CD8-positive, alpha-beta T cell (primary cell): ENCODE measurements at places on chromosomes 6 and 20.

DNA sequence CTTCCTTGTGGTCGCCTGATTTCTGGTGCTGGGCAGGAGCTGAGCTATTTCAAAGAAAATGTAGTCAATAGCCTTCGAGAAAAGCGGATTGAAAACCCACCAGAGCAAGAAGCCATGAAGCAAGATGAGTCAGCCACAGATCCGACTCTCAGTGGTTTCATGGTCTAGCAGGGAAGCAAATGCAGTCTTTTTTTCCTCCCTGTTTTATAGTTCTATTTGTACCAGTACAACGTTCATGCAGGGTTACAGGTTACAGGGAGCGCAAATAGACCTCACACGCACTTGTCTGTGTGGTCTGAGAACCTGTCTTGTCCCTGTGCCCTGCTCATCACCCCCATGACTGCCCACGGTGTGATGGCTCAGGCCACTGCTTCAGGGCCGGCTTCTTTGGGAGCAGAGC is 309.8 kb upstream of the SUPT3H start:
- no peak for DNase-seq

DNA sequence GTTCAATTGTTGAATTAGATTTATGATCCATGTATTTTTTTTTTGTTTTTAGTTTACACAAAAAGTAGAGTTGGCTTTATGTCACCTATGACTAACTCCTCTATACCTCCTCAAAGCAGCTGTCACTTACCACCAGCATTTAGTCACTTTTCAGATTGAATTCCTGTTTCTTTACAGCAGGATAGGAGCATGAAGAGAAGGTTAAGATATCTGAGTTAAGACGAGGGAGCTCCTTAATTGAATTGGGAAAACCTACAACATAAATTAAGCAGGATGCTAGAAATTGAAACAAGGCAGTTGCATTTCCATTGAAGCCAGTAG is 237.2 kb downstream of the FARS2 start:
- no peak for DNase-seq

DNA sequence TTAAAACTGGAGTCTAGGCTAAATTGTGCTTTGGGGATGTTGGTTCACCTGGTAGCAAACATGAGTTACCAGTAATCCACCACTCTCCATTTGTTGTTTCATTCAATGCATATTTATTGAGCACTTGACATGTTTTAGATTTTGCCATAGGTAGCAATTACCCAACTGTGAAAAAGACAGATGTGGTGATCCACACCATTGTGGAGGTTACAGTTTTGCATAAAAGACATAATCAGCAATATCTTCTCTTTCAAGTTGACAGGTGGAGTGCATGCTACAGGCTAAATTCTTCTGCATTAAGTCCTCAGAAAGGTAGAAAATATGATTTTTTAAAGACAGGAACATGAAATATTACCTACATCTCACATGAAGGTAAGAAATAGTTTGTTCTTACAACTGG is 143.0 kb upstream of the TSHZ2 start:
- DNase-seq: no peak

DNA sequence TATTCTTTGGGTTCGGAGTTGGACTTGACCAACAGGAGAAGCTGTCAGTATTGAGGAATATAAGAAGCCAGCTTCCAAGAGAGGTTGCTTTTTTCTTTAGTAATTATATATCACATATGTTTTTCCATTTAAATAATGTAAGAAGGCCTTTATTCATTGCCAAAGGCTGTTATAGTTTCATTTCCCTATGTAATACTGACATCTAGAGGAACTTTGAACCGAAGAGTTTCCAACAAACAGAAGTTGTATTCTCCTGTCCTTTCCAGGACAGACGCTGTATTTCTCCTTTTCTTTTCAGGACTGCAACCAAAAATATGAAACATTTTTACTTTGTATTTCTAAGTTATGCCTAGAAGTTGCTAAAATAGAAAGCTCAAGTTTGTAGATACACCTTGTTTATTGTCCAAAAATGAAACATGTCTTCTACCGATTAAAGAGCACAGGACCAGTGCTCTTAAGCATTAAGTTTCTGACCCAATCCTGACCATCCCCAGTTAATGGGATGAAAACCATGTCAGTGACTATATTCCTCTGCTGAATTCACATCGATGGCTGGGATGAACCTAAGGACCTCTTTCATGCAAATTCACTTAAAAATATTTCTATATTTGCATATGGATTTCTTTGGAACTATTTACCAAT is 55.1 kb downstream of the MYLK4 start:
- DNase-seq: no peak

GRCh38 chr6:137316626-137317025 is 97.4 kb upstream of the IFNGR1 start:
- no peak for DNase-seq

- DNase-seq: no peak
Measured at GRCh38 chr20:48381353-48382120, 446.3 kb downstream of the PREX1 start.
